Activated T-cell treated with anti-CD3 and anti-CD28 coated beads for 48 hours (primary cell): ENCODE measurements at places on chromosomes 5 and 9.

- DNase-seq = no peak
Measured at GRCh38 chr5:55416306-55416705, 108.5 kb downstream of the MTREX start.

GRCh38 chr5:66174338-66174737 is 30.2 kb downstream of the SREK1 start:
- DNase-seq = no peak

DNA sequence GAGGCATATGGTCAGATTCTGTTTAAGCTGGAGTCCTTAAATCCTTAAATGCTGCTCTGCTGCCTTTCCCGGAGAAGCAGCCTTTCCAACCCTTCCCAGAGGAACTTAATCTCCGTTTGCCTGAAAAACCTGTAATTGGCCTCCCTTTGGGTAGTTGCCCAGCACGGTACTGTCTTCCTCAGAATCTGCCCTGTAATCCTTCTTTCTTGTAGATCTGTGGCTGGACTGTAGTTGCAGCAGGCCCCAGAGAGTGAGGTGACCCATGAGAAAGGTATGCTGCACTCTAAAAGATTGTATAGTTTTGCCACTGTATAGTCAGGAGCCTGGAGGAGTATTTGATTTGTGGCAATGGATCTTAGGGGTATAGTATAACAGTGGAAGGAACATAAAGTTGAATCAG is 11.7 kb downstream of the SPIN1 start:
- DNase-seq = no peak

GRCh38 chr5:168341178-168341577 is 49.7 kb downstream of the WWC1 start:
- no peak for DNase-seq

GRCh38 chr9:107918749-107919148 is 429.2 kb upstream of the KLF4 start:
- DNase-seq = no peak

DNA sequence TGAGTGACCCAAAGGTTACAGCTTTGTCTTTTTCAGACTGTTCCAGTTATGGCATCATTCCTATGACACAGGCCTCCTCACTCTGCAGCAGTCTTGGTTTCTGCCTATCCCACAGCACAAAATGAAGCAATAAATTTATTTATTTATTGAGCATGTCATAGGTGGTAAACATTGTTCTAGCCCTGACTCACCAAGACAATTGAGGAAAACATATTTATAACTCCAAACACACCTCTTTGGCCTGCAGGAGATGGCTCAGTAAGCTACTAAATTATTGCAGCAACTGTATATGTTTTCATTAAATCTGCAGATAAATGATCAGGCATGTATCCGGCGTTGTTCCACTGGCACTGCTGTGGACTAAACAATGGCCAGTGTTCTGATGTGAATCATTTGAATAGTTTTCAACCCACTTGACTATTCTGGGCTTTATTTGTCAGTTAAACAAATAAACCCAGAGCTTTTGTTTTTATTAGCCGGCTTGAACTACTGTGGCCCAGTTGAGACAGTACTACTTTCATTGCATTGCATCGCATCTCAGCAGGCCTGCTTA is 83.2 kb downstream of the FOXD1 start:
- no peak for DNase-seq
